ENCODE measurements at places on chromosomes 5 and 9.

DNA sequence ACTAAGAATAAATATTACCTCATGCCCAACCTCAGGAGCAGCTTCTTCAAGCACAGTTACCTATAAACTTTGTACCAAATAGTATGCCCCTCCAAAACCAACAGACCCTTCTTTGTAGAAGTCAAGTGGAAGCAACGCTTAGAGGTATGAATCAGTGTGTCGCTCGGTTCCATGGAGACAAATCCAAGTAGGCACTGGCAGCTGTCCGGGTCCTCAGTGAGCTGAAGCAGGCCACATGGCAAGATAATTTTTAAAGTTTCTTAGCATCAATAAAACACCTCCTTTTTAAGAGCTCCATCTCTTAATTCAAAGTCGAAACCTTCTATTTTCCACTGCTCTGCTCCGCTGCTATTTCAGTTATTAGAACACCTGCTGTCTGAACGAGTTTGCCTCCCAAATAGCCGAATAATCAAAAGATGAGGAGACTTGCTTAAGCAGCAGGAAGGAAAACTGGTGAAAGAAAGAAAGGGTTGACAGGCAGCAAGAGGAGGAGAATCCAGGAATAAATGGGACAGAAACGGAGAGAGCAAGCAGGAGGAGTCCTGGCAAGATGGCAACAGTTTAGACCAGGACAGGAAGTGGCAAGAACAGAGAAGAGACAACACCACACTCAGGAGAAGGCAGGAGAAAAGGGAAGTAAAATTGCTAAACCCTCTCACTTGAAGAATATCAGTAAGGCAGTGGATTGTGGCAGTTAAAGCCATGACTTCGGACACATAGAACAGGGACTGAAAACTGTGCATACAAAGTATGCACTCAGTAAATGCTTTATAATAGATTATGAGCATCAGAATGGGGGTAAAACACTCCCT is 65.0 kb downstream of the PPP2R2B start:
- no peak for DNase-seq

- DNase-seq, result no peak
These were observed 19.3 kb downstream of the ARPC5L start for GRCh38 chr9:124881138-124881743.

- no peak for DNase-seq
These were observed 69.7 kb downstream of the LIX1 start for GRCh38 chr5:97072696-97073095.

DNA sequence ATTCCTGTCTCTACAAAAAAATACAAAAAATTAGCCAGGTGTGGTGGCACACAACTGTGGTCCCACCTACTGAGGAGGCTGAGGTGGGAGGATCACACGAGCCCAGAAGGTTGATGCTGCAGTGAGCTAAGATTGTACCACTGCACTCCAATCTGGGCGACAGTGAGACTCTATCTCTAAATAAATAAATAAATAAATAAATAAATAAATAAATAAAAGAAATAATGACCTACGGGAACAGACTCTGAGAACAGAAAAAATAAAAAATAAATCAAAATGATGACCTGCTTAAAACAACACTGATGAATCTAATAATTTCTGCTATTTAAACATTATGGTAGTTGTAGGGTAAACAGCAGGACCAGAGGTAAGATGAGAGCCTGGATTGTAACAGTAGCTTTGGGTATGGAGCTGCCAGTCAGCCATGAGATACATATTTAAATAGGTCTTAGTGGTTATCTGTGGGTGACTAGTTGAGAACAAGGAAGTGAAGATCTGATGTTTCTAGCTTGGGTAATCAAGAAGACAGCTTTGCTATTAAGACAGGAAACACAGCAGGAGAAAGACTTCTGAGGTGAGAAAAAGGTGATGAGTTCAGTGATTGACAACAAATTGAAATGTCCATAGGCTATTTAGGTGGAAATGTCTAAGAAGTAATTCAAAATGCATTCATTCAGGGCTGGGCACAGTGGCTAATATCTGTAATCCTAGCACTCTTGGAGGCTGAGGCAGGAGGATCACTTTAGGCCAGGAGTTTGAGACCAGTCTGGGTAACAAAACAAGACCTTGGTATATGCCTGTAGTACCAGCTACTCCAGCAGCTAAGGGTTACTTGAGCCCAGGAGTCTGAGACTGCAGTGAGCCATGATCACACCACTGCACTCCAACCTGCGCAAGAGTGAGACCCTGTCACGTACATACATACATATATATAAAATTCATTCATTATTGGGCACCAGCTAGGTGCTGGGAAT is 11.0 kb downstream of the RNF145 start:
- DNase-seq, result no peak

All from stimulated activated CD4-positive, alpha-beta T cell treated with anti-CD3 and anti-CD28 coated beads, Interleukin-2, amount 100 ng/mL, for 24 hours (primary cell).